Activated CD8-positive, alpha-beta memory T cell treated with anti-CD3 and anti-CD28 coated beads for 1 hour (primary cell): ENCODE measurements at places on chromosomes 12 and 14.
A peak's percentile ranks its signal among the peaks of the same experiment; 100 is the strongest.

- no peak for DNase-seq
These were observed 71.0 kb downstream of the RFLNA start for GRCh38 chr12:124365726-124366430.

- no peak for DNase-seq
These were observed 5.1 kb downstream of the C12orf56 start for GRCh38 chr12:64385468-64385867.

- DNase-seq, result no peak
These were observed 96.3 kb upstream of the HIF1A start for GRCh38 chr14:61598980-61599379.

DNA sequence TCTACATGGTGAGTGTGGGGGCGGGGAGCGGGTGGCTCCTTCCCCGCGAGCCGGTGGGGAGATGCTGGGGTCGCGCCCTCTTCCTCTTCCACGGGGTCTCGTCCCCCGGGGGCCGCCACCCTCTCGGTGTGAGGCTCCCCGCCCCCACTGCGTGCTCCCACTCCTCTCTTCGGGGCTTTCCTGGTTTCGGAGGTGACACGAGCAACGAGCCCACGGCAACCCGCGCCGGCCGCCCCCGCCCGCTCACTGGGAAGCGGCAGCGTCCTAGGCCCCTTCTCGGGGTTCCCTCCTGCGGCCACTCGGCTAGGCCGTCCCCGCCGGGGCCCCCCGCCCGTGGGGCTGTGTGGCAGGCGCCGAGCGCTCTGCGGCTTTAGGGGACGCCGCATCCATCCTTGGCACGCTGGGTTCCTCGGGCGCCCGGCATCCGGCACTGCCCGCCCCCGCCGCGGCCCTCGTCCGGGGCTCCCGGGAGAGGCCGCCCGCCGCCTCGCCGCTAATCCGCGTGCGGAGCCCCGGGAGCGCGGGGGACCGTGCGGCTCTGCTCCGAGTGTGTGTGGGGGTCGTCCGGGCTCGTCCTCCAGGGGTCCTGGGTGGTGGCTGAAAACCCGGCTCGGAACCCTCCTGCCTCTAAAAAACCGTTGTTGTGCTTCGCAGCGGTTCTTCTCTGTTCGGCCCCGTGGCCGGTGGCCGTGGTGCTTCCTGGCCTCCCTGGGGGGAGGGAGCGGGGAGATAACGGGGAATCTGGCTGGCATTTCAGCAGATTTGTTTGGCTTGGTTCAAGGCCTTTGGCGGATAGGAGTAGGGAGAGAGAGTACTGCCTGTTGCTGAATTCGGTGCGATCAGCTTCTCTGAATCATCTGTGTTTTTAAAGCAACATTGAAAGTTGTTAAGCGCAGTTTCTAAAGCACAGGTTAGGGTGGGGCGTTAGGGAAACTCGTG lies 1.0 kb downstream of the PCNX1 start:
- no peak for DNase-seq

GRCh38 chr14:38001501-38001900 lies 206.2 kb upstream of the SSTR1 start:
- no peak for DNase-seq

DNA sequence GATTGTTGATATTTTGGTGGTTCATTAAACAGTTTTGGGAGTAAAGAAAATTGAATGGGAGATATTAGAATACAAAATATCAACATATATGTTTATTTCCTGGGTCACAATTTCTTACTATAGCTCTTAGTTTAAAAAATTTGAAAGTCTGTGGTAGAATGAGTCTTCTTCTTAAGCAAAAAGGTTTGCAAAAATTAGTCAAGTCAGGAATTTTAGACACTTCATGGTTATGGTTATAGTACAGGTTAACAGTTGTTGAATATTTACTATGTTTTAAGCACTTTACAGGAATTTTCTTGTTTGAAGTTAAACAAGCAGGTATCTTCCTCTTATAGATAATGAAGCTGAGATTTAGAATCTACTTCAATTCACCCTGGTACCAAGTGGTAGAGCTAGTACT lies 56.8 kb downstream of the USP15 start:
- no peak for DNase-seq

- no peak for DNase-seq
These were observed 23.4 kb upstream of the MAP3K9 start for GRCh38 chr14:70832561-70833305.

- DNase-seq, result no peak
These were observed 11.5 kb downstream of the DHRS2 start for GRCh38 chr14:23647619-23648018.

DNA sequence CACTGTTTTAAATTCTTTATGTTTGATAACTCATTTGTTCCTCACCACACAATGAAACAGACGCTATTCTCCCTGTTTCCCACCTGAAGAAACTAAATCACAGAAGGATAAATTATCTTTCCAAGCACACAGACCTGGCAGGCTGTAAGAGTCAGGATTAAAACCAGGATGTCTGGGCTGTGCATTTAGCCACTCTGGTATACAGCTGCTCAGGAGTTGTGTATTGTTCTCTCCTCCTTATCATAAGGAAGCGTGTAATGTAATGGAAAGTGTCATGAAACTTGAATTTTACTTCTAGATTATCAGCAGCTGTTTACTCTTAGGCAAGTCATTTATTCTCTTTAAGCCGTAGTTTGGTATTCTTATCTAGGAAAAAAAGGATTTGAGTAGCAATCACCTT lies 154.8 kb upstream of the LRIG3 start:
- no peak for DNase-seq

- peak; percentile 62 for DNase-seq
These were observed 984 bp upstream of the WNK1 start for GRCh38 chr12:751192-751998.

GRCh38 chr14:51304941-51305340 lies 64.9 kb downstream of the TMX1 start:
- no peak for DNase-seq
